RPMI8226 (cell line): ENCODE measurements at places on chromosomes 3 and 15.
A peak's percentile ranks its signal among the peaks of the same experiment; 100 is the strongest.

- no peak for DNase-seq
These were observed 199.2 kb downstream of the GHSR start for GRCh38 chr3:172249039-172249438.

GRCh38 chr15:59686389-59686788 is 2.7 kb downstream of the BNIP2 start:
- peak; percentile 81 for DNase-seq

DNA sequence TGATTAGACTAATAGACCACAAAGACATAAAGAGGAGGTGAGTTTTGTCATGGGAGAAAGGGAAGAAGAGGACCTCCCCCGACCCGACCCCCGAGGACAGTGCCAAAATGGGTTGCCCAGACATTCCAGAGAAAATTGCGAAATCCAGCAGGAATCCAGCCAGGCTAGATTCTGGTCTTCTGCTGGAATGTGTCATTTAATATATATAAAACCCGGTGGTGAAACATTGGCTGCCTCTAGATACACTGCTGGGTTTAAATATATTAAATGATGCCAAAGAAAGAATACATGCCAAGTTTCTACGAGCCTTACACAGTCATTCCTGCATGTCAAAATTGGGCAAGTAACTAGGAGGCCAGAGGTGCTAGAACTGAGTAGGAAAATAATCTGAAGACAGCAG is 45.3 kb upstream of the SPESP1 start:
- no peak for DNase-seq

- DNase-seq, result no peak
These were observed 99.7 kb upstream of the DAZL start for GRCh38 chr3:16704941-16705340.

GRCh38 chr3:177425042-177425441 is 227.8 kb upstream of the TBL1XR1 start:
- no peak for DNase-seq

DNA sequence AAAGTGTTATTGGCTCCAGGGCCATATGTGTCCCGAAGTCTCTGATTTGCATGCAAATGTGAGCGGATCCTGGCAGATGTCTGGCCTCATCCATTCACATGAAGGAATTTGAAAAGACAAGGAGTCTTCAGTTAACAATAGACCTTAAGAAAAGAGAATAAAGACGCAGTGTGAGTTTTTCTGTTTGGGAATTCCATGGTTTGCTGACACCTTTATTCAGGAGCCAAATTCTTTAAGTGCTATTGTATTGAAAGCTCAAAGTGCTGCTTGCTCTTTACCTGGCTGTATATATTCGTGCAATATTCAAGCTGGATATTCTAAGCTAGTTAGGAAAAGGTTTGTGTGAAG is 2.2 kb downstream of the LRRN1 start:
- DNase-seq, result no peak

DNA sequence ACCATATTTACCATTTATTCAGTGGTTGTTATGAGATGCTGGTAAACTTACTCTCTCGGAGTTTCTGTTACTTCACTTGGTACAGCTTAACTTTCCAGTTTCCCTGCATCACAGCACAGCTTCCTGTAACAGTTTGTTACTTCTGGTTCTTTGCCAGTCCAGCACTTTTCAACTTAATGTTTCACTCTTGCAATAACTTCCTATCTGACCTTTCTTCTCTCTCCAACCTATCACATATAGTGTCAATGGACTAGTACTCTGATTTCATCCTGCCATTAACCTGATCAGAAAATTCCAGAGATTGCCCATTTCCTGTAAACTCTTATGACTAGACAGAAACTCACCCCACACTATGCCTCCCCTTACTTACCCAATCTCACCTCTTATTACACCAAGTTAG is 3.9 kb upstream of the ATP11B start:
- DNase-seq, result peak; percentile 69

DNA sequence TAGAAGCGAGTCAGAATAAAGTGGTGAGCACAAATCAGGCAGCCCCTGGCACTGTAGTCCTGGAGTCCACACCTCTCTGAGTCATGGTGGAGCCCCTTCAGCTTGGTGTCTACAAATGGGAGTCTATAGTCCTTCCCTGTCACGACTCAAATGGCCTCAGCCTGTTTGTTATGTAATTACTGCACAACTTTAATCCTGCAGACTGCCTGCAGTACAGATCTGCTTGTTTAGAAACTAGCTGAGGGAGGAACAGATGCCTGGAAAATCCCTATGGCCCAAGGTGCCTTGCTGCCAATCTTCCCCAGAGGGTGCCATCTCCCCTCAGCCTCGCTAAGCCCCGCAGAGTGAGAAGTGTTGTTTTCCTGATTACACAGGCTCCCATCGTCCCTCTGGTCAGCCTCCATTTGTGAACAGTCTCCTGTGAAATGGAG is 3.9 kb upstream of the CXCR6 start:
- no peak for DNase-seq

DNA sequence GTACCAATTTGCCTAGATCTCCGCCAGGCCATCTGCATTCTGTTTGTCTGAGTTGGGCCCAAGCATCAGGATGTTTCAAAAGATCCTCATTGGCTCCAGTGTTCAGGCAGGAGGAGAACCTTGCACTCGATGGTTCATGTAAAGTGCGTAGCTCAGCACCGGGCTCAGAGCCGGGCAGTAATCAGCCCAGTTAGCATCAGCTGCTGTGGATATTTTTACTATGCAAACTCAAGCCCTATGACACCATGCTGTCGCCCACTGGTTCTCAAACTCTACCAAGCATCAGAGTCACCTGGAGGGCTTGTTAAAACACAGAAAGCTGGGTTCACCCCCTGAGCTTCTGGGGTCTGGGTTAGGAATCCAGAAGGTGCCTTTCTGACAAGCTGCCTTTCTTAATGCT is 310.8 kb downstream of the SHQ1 start:
- DNase-seq, result no peak

DNA sequence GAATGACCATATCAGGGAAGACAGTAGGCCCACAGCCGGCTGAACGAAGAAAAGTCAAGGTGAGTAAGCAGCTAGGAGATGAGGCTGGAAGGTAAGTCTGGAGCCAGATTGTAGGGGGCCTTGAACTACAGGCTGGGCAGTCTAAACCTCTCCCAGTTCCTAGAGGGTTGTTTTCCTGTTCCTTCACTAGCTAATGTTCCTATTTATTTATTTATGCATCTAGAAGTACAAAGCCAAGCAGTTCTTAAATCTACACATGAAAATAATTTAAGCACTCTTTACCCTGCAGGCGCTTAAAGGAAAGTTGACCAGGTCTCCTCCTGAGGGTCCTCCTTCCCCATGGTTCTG is 3.7 kb downstream of the ACAA1 start:
- DNase-seq, result no peak

DNA sequence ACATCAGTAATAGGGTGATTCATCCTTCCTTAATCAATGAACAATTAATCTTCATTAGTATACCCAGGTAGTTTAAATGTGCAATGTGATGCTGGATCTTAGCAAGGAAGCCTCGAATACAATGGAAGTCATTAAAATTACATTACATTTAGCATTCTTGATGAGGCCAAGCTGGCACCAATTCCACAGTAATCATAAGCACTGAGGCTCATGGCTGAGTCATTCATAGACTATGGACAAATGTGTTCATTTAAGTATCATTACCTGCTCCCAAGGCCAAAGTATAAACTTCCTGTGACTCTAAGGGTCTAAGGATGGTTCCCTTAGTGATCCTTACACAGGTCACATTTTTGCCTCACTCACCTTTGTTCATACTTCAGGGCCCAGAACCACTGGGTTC is 266.4 kb upstream of the CDIN1 start:
- DNase-seq, result no peak

DNA sequence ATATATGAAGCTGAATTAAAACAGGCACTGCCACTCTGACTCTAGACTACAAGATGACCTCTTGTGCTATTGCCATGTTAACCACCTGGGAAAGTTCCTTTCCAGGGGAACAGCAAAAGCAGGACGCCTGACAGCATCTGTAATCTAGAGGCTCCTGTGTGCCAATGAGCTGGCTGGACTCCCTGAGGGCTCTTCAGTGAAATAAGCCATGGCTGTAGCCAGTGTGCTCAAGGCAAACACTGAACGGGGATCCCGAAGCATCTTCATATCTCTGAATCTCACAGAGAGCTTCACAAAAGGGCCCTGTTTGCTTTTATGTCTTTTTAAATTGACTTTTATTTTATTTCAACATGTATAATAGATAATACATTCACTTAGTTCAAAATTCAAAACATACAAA is 57.2 kb downstream of the BFSP2 start:
- DNase-seq, result no peak

DNA sequence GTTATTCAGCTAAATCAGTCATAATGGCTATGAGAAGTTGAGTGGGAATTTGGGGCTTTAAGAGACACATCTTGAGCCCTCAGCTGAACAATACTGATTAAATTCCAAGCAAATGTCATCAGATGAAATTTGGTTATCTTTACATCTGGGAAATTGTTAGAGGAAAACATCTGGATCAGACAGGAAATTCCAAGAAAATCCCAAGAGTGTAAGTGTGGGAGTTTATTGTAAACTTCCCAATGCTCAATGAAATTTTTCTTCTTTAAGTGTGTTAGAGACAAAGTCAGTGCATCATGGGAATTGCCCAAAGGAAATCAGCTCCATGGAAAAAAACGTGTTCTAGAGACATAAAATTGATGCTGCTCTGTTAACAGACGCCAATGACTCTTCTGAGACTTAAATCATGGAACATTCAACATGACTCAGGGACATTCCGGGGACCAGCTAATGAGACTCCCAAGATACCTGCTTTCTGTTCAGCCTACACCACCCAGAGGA is 19.8 kb upstream of the DCLK3 start:
- DNase-seq, result no peak

- DNase-seq, result no peak
These were observed 12.0 kb downstream of the FSTL1 start for GRCh38 chr3:120438665-120439370.

DNA sequence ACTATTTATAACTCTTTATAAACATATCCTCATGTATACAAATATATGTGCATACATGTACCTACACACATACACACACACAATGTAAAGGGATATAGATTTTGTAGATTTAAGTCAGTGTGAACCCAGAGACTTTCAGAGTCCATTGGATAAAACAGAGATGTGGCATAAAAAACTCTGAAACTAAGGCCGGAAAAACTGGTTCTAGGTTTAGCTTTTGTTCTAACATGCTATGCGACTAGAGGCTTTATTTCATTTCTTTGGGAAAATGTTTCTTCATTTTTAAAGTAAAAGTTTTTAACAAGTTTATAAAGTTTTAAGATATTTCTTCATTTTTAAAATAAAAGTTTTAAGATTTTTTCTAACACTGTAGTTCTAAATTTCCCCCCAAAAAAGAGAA is 36.7 kb downstream of the ZPLD1 start:
- DNase-seq, result no peak

- peak; percentile 71 for DNase-seq
These were observed 37.7 kb downstream of the GPD1L start for GRCh38 chr3:32143849-32144757.

DNA sequence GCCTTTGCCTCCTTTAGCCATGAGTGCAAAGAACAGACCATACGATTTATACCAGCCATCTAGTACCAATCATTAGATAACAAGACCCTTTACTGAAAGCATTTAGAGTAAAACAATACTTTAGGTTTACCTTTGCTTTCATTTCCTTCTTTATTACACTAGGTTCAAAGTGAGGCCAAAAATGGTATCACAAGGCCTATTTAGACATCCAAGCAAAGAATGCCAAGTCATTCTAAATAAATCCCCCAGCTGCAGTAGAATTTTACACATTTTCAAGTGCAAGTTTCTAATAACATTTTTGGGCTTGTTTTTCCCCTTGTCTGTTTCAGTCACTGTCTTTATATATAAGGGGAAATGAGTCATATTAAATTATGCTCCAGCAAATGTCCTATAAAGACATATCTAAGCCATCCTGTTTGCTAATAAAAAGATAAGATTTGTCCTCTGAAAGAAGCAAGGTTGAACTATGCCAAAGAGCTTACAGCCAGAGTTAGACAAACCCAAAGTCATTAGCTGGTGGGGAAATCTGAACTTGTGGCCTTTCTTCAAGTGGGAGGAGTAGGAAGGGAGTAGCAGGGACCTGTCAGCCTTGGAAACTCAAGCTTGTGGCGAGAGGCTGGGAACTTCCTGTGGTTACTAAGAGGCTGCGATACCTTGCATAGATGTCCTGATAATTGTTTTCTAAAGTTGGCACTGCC is 232.7 kb downstream of the MECOM start:
- DNase-seq, result peak; percentile 55

DNA sequence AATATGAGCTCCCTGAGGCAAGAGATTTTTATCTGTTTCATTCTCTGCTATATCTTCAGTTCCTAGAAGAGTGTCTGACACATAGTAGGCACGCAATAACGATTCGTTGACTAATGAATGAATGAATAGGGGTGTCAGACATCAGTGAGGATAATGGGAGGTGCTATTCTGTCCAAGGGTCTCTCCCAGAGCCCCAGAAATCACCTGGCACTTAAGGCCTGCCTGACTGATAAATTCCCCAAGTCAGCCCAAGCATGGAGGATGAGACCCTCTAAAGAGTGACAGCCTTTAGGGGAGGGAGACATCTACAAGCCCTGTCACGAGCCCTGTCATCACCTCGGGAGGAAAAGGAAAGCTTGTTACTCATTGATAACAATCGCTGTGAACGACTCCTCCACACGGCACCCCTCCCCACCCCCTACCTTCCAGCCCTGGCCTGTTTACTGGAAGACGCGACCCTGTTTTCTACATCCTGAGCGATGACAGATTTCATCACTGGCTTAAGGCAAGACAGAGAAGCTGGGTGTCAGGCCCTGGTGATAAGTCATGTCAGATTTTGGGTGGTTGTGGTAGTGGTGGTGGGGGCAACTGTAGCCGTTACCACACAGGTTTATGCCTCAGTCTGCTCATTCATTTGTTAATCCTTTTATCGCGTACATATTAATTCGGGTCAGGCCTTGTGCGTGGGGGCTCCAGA is 23.1 kb downstream of the BHLHE40 start:
- no peak for DNase-seq

DNA sequence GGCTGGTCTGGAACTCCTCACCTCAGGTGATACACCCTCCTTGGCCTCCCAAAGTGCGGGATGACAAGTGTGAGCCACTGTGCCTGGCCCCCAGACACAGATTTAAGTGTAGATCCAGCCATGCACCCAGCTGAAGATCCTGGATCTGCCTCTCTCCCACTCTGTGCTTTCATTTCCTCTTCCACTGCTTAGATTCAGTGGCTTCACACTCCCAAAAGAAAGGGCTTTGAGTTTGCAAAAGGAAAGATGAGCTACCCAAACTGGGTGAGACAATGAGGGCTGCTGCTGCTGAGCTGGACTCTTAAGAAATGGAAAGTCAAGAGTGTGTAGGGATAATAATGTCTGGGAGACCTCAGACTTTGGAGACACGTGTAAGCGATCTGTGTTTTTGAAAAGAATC is 45.5 kb downstream of the ISG20 start:
- no peak for DNase-seq

GRCh38 chr3:141055536-141056445 is 4.6 kb downstream of the SPSB4 start:
- DNase-seq, result no peak

GRCh38 chr15:64912379-64913325 is 950 bp downstream of the ANKDD1A start:
- no peak for DNase-seq
